Activated CD4-positive, CD25-positive, alpha-beta regulatory T cell treated with anti-CD3 and anti-CD28 coated beads, Interleukin-2, amount 50 U/mL, for 72 hours (primary cell): ENCODE measurements at places on chromosomes 11 and 22.

- no peak for DNase-seq
Observed at GRCh38 chr11:128283451-128283850, 303.9 kb downstream of the ETS1 start.

DNA sequence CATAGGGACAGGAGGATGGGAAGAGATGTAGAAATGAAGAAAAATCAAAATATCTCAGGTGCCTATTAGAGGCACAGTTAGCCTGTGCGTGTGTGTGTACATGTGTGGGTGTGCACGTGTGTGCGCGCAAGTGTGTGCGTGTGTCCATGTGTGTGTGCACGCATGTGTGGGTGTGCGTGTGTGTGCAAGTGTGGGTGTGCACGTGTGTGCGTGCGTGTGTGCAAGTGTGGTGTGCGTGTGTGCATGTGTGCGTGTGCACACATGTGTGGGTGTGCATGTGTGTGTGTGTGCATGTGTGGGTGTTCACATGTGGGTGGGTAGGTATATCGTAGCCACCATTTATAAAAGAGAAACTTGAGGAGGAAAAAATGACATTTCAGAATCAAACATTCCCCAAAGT lies 9.4 kb downstream of the CRYBB2 start:
- no peak for DNase-seq

DNA sequence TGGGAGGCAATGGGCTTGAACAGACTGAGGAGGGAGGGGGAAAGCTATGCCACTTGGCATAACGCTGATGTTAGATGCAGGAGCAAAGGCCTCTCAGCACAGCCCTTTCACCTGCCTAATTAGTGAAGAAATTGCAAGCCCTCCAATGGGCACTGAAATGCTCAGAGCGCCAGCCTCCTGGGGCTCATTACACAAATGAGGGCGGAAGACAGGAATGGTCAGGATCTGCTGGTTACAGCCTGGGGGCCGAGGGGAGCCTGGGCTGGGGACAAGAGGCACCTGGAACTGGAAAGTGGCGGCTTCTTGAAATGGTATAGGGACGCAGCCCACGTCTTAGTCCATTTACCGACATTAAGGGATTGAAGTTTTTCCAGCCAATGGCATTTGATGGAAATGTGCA lies 50.2 kb upstream of the PLET1 start:
- no peak for DNase-seq

DNA sequence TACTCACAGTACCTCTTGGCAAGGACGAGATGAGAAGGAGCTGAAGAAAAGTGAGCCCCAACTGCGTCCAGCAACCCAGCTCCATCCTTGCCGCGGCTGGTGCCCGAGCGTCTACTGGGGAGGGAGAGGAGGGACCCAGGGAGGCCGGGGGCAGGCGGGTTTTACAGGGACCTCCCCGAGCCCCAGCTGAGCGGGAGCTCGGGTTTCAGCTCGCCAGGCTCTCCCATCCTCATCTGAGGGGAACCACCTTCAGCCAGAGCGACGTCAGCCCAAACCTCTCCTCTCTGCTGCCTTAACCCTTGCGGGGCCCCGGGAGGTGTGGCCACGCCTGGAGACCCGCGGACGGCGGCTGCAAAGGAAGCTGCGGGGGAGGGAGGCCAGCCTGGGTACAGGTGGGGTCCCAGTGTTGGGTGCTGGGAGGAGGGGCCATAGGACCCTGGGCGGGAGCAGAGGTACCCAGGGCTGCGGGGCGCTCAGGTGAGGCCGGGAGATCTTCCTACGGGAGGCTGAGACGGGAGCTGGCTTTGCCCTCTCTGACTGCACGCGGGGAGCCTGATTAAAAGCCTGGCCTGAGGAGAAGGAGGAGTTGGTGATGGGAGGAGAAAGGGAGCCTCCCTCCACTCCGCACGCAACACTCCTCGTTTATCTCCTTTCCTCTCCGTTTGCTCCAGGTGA lies at the start of gene PAMR1:
Gene PAMR1 (minus strand): TSS at position 116 of the 675 bp plus-strand sequence. CDS start 31 bp downstream, at position 85.
- no peak for DNase-seq

DNA sequence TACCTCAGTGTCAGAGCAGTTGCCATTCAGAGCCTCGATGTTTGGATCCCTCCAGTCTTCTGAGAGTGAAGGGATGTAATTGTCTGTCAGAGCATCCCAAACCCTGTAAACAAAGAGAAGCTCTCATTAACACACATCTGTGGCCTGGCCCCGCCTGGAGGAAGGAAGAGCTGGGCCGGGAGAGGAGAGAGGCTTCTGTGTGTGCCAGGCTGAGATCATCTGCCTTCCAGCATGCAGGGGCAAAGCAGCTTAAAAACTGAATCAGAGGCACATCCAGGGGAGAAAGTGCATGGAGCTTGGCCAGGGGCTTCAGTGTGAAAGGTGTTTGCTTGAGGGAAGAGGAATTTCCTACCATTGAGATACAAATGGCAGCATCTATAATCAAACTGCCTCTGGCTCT lies 14.5 kb downstream of the FEZ1 start:
- DNase-seq: no peak

GRCh38 chr11:57358543-57358961 lies 20.4 kb downstream of the P2RX3 start:
- DNase-seq: no peak

DNA sequence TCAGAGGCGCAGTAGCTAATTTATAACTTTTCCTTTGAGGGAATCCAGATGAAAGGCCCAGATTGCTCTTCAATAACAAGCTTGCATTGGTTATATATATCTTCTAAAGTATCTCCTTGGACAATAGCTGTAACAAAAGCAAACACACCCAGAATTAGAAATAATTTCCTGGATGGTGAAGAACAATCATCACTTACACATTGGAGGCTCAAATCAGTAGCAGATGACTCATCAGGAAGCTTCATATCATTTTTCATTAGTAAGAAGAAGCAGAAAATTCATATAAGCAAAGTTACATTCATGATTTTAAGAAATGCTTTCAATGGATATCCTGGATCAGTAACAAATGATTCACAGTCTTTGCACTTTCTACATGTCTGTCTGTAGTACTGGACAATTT lies 173.6 kb upstream of the CCDC90B start:
- DNase-seq: no peak

GRCh38 chr22:48594757-48595510 lies 1232.7 kb downstream of the BRD1 start:
- DNase-seq: no peak

DNA sequence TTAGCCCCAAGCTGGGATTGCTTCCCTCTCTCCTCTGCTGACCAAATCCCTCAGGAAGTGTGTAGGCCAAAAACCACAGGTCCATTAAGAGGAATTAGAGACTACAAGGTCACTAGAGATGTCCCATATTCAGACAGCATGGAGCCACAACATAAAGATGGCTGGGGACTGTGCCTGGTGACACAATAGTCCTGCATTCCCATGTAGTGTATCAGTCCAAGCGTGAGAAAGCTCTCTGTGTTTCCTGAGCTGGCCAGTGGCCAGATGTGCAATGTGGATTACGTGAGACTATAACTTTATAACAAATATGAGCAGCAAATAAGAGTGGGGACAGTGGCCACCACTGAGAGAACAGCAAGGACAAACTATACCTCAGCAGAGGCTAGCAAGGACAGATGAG lies 7.6 kb upstream of the MS4A10 start:
- no peak for DNase-seq

DNA sequence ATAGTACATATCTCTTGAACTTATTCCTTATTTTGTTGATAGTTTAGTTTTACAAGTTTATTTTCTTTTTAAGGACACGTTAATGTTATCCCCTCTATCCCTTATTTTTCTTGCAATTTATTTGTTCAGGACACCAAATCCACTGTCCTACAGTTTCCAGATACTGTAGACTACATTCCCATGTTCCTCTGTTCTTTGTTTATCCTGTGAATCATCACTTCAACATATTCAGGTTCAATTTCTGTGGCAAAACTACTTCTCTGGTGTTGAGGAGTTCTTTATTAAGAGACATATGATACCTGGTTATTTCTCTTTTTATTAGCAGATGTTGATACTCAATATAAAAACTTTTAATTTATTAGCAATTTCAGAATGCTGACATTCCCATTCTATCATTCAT lies 72.8 kb upstream of the CLNS1A start:
- DNase-seq: no peak

GRCh38 chr11:85279267-85279666 lies 347.9 kb downstream of the DLG2 start:
- no peak for DNase-seq

- no peak for DNase-seq
Observed at GRCh38 chr11:87754685-87755084, 420.6 kb downstream of the RAB38 start.

DNA sequence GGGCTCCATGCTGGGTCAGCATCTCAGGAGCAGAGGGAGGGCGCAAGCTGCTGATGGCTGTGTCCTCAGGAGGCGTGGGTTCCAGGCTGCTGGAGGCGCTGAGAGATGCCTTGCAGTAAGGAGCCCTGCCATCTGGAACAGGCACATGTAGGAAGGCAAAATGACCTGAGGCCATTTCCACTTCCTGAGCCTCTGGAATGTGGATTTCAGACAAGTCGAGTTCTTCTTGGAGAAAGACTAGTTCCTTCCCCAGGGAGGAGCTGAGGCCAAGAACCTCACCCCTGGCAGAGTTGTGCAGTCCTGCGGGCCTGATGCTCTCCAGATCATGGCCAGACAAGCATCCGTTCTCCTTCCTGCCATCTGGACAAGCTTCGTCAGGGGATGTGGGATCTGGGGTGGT lies 19.3 kb downstream of the HPS4 start:
- peak; percentile 21 for DNase-seq

GRCh38 chr11:119179983-119180382 lies 5.3 kb upstream of the NHERF4 start:
- DNase-seq: no peak

DNA sequence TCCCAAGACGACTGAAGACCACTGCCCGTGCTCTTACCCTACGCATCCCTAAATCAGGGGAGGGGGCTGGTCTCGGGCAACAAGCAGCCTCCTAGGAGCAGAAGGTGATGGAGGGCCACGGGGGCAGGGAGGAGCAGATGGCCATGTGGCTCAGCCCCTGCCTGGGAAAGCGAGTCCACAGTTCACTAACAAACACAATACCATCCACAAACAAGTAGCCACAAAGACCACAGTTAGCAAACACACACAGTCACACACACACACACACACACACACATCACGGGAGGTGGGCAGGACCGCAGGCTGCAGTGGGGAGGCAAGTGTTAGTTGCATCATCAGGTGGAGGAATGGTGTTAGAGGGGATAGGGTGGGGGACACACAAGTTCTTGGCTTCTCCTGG lies 13.2 kb upstream of the FXYD2 start:
- peak; percentile 19 for DNase-seq

DNA sequence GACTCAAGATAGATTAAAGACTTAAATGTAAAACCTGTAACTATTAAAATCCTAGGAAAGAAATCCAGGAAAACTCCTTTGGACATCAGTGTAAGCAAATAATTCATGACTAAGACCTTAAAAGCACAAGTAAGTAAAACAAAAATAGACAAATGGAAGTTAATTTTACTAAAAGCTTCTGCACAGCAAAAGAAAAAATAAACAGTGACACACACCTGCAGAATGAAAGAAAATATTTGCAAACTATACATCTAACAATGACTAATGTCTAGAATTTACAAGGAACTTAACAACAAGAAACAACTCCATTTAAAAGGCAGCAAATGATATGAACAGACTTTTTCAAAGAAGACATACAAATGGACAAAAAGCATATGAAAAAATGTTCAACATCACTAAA lies 359.1 kb downstream of the LUZP2 start:
- DNase-seq: no peak

DNA sequence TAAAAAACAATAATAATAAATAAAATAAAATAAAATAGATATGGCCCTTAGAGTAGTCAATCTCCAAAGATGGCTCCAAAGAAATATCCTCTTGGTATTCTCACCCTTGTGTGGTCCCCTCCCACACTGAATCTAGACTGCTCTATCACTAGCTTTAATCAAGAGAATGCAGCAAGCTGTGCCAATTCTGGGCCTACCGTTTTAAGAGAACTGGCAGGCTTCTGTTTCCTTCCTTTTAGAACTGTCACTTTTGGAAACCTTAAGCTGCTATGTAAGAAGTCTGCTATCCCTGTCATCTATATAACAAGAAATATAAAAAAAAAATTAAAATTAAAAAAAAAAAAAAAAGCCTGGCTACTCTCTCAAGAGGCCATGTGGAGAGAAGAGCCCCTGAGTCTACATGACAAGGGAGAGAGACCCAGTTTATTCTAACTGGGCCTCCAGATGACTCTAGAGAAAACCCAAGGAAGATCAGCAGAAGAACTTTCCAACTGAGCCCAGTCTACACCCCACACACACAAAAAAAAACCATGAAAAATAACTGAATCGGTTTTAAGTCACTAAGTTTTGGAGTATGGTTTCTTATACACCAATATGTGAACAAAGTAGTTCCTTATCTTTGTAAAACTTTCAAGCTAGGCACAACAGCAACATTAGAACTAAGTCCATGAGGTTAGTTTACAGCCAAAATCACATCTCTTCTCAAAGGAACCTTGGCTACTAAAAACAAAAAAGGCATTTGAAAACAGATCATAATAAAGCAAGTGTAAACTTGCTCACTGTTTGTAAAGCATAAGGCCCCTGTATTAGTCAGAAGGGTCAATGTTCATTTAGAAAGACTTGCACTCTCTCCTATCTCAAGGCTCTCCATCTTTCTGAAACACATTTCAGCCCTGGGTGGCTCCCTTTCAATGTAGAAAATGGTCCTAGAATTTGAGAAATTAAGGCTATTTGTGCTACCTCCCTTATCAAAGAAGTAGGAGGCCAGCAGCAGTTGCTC lies 67.3 kb downstream of the AMBRA1 start:
- DNase-seq: no peak

GRCh38 chr11:45913514-45913913 lies 4.2 kb downstream of the PEX16 start:
- DNase-seq: no peak

DNA sequence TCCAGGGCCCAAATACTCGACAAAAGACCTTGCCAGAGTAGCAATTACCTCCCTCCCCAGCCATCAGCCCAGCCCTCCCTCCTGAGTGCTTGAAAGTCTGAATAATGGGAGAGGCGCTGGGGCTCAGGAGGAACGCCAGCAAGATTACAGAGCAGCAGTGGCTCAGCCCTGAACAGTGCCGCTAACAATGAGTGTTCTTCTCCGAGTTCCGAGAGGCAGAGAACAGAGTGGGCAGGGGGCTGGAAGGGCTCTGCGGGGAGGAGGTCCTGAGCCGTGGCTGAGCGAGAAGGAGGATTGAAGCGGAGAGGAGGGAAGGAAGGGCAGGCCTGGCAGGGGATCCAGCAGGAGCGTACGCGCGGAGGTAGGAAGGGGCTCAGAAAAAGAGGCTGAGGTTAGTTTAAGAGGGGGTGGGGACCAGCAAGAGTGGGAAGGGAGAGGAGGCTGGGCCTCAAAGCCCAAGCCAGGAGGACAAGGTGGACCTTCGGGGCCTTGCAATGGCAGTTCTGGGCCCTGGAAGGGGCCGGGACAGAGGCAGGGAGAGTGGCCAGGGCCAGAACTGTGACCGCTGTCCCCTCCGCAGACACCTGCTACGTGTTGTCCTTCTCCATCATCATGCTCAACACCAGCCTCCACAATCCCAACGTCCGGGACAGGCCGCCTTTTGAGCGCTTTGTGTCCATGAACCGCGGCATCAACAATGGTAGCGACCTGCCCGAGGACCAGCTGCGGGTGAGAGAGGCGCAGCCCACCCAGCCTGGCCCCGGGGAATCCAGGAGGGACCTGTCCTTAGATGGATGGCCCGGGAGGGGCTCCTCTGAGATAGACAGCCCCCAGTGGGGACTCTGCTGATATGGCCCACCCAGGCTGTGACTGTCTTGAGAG lies 20.6 kb downstream of the CYTH4 start:
- no peak for DNase-seq
